Effector CD4-positive, alpha-beta T cell (primary cell): ENCODE measurements at places on chromosomes 4 and X.

GRCh38 chr4:3484057-3484973 lies 21.2 kb downstream of the DOK7 start:
- no peak for DNase-seq

GRCh38 chrX:118530219-118530911 lies 34.8 kb downstream of the DOCK11 start:
- DNase-seq = no peak

GRCh38 chrX:54066841-54067240 lies 22.6 kb upstream of the PHF8 start:
- DNase-seq = no peak

DNA sequence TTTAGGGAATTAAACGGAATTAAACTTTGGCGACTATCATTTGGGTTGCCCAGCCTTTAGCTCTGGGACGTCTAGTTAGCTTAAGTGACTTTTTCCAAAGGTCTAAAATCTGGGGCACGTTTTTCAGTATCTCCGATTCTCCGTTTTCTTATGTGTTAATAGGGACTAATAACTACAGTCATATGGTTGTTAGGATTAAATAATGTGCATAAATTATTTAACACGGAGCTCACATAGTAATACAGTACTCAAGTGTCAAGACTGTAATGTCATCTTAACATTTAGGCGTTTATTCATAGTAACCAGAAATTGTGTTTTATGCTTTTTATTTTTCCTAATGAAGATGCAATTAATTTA lies 466 bp upstream of the CCNA2 start:
- no peak for DNase-seq

DNA sequence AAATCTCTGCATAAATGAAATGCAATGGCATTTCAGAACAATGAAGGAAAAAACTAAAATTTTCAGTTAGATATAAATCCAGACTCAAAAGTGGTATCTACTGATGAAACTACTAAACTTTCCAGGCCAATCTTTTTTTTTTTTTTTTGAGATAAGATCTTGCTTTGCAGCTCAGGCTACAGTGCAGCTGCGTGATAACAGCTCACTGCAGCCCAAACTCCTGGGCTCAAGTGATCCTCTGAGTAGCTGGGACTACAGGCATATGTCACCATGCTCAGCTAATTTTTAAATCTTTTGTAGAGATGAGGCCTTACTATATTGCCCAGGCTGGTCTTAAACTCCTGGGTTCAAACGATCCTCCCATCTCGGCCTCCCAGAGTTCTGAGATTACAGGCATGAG lies 1228.2 kb upstream of the ADGRL3 start:
- DNase-seq = no peak

DNA sequence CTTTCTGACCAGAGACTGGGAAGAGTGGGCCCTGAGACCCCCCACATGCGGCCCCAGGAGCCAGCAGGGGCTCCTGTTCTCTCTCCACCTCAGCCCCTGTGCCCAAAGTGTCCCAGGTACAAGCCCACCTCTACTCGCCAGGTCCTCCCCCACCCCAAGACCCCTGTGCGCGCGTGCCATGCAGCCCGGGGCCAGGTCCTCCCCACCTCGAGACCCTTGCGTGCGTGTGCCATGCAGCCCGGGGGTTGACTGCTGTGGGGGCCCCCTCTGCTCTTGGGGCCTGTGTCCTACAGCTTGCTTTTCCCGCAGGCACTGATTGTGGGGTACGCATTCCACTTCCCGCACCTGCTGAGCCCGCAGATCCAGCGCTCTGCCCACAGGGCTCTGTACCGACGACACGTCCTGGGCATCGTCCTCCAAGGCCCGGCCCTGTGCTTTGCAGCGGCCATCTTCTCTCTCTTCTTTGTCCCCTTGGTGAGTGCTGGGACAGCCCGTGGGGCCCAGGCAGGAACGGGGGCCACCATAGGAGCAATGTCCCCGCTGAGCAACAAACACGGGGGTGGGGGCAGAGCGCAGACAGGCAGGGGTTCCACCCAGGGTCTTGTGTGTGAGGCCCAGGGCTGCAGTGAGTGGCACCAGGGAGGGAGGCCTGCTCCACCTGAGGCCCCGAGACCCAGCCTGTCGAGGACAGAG lies 20.3 kb downstream of the DGKQ start:
- no peak for DNase-seq

DNA sequence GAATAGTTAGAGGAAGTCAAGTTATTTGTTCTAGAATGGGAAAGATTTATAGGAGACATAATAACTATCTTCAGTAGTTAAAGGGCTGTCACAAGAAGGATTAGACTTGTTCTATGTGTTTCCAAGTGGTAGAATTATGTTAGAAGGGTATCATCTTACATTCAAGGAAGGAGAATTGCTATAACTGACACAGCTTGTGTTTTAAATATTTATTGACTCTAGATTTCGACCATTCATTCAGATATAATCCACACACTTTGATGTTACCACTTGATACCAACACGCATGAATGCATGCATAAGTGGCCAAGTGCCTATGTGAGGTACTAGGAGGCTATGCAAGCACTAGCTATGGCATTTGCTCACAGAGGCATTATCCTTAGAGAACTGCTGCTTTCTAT lies 122.7 kb downstream of the CCNB3 start:
- DNase-seq = no peak

DNA sequence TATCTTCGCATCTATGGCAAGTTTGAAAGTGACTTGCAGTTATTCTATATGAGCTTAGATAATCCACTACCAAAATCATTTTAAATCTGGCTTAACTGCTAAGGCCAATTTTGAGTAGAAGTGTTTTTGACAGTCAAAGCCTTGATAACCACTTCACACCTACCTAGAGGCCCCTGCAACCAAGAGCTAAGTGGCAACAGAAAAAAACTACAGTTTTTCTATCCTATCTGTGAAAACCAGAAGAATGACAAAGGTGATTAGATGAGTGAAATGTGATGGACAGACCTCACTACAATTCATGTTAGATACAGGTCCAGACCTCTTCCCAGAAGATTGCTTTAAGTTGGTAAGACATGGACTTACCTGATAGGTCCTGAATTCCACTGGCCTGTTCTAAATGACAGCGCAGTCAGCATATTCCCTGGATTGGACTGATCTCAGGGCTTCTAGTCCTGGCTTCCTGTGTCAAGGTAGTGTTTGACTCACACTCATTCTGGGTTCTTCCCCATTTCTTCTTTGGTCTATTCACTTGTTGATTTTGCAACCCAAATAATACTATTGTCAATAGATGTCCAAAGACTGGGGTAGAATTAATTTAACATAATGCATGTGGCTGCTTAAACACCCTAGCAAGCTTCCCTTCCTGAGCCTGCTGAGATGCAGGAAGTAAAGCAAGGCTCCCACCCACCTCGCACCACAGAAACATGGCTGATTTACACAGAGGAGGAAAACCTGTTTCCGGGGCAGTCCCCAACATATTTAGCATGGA lies 65.1 kb downstream of the PPP3CA start:
- DNase-seq = no peak
